ENCODE measurements at places on chromosomes 2 and 18.

- no peak for DNase-seq
Observed at GRCh38 chr2:41194230-41194629, 742.3 kb upstream of the SLC8A1 start.

DNA sequence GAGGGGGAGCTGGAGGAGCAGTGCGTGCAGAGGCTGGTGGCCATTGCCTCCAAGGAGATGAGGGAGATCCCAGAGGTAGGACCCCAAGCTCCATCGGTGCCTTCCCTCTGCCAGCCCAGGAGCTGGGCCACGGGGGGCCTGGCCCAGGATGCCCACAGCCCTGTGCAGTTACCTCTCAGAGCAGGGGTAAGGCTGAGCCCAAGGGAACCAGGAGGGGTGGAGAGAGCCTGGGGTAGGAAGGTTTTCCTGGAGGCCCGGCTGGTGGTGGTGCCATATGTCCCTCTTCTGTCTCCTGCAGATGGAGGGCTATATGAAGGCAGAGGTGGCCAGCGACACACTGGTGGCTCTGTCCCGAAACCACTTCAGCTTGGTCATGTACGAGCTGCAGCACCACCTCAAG, 11.4 kb downstream of the MROH2A start:
- no peak for DNase-seq

DNA sequence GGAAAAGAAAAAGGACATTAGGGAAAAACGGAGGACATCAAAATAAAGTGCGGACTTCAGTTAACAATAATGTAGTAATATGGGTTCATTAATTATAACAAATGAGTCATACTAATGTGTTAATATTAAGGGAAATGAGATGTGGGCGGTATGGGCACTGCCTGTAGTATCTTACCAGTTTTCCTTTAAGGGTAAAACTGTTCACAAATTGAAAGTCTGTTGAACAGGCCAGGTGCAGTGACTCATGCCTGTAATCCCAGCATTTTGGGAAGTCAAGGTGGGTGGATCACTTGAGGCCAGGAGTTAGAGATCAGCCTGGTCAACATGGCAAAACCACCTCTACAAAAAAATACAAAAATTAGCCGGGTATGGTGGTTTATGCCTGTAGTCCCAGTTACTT, 56.8 kb upstream of the PMAIP1 start:
- DNase-seq: no peak

GRCh38 chr18:27062802-27063201, 122.3 kb downstream of the CHST9 start:
- no peak for DNase-seq

- no peak for DNase-seq
Observed at GRCh38 chr2:111030260-111030891, 90.3 kb upstream of the BCL2L11 start.

Measured in hippocampal formation (tissue), 2 donors.